Transverse colon (tissue), 4 donors: ENCODE measurements at places on chromosomes 2 and 18. TPM values are rescaled to one million over a fixed set of nuclear protein-coding genes. Genes with fewer than 3 reads are reported as not detected.
A peak's percentile ranks its signal among the peaks of the same experiment; 100 is the strongest.

GRCh38 chr2:55961318-55961911 is 37.8 kb upstream of the EFEMP1 start:
- no peak for DNase-seq

DLX1 gene
- total RNA-seq, result not detected

- no peak for DNase-seq
Observed at GRCh38 chr2:215722986-215723630, 287.2 kb upstream of the FN1 start.

GRCh38 chr2:10559634-10560224 is 111.6 kb upstream of the ODC1 start:
- no peak for DNase-seq

GRCh38 chr18:79599441-79599931 is 80.1 kb upstream of the CTDP1 start:
- peak; percentile 4 for DNase-seq

PXDN gene
- total RNA-seq, result 15.4 TPM
